Stimulated activated naive CD4-positive, alpha-beta T cell (primary cell): ENCODE measurements at places on chromosomes 16 and 17.

DNA sequence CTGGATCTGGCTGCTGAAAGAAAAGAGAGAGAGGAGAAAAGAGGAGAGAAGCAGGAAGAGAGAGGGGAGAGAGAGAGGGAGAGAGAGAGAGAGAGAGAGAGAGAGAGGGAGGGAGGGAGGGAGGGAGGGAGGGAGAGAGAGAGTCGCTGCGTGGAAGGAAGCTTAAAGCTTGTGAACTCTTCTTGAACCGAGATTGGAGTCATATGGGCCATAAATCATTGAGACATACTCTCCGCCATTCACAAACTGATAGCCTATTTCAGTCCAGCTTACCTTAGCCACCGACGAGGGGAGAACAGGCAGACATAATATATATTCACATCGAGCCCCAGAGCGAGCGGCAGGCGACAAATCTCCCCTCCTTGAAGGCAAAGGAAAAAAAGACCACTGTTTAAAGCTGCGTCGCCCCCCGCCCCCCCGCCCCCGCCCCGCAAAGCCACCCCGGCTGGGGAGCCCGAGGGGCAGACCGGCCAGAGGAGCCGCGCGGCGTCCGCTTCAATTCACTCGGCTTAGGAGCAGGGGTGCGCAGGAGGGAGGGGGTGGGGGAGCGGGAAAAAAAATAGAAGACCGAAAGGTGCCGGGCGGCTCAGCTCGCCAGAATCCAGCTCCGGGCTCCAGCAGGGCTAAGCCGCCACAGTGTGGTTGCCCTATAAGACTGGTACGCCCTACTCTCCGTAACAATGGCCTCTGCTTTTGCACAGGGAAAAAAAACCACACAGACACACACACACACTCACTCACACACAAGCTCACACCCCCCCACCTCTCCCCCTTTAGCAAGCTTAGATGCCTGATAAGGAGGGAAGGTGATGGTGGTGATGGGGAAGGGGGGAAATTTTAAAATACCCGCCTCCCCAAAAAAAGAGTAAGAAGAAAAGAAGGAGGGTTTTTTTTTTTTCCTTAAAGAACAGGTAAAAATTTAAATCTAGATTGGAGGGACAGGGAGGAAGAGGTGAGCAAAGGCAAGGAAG is 10.6 kb upstream of the HOXB2 start:
- peak; percentile 11 for DNase-seq

DNA sequence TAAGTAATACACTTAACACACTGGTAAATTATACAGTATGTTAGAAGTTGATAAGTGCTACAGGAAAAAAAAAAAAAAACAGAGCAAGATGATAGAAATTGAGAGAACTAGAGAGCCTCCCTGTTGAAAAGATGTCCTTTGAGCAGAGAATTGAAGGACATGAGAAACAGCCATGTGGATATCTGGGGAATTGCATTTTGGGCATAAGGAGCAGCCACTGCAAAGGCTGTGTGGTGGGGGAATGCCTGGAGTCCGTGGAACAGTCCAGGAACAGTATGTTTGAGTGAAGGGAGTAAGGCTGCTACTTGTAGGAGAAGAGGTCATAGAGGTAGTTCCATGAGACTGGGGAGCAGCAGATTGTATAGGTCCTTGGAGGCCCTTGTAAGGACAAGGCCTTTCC is 178.4 kb downstream of the FTO start:
- no peak for DNase-seq

GRCh38 chr17:76556765-76557367 is 17.0 kb downstream of the PRCD start:
- DNase-seq, result peak; percentile 54

GRCh38 chr16:85616607-85617321 is 3.6 kb downstream of the GSE1 start:
- no peak for DNase-seq

- DNase-seq, result no peak
Measured at GRCh38 chr17:16593356-16594102, 24.5 kb upstream of the ZNF287 start.

DNA sequence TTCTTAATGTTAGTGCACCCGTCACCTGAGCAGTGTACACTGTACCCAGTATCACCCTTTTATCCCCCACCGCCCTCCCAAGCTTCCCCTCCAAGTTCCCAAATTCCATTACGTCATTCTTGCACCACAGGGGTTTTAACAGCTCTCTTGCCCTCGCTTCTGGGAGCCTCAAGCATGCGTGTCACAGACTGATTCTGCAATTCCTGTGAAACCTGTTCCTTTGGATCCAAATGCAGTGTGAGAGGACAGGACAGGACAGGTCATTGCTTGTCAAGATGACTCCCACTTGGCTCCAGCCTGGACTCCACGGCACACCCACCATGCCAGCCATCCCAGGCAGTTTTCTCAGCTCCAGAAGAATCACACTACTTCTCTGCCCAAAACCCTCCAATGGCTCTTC is 44.1 kb downstream of the CYB5D2 start:
- DNase-seq, result no peak

DNA sequence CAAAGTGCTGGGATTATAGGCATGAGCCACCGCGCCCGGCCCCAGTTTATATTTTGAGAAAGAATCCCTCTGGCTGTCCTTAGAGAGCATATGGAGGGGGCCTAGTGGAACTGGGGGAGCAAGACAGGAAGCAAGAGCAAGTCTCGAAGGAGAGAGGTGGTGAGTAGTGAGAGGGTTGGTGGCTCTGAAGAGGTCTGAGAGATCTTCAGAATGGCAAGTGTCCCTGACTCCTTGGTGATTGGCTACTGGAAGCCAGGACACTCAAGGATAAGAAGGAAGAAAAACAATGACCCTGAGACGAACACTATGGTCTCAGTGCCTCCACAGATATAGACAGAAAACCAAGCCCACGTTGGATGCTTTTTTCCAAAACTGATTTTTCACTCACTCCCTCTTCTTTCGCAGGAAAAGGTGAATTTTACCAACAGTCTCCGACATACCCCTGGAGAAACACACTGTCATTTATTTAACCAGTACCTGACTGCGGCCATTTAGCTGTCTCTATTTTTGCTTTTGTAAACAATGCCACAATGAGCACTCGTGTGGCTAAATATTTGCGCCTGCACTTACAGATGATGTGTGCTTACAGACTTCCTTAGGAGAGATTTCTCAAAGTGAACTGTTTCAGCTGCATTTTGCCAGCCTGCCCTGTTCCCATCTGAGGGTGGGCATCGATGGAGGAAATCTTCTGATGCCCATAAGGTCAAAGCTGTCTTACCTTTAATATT is 15.9 kb upstream of the DOK4 start:
- DNase-seq, result no peak

- no peak for DNase-seq
Measured at GRCh38 chr16:55035029-55035428, 104.4 kb downstream of the IRX5 start.

GRCh38 chr16:72372087-72373045 is 200.4 kb upstream of the PMFBP1 start:
- no peak for DNase-seq

GRCh38 chr16:2860826-2861567 is 3.0 kb upstream of the PRSS22 start:
- no peak for DNase-seq

DNA sequence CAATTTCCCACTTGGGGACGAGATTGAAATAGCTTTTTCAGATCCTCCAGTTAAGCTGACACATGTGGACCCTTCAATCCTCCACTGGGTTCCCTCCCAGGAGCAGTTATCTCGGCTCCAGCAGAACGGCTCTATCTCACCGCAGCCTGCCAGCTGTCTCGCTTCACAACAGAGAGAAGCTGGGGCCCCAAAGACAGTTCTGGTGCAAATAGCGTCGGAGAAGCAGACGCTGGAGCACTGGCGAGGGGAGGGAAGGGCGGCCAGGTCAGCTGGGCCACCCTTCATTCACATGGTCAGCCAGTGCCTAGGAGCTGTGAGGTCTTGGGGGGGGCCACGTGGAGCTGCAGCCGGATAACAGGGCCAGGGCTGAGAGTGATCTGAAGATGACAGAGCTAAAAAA is 141.3 kb upstream of the SDK2 start:
- DNase-seq, result no peak

GRCh38 chr17:57941384-57942370 is 13.5 kb downstream of the CUEDC1 start:
- no peak for DNase-seq

DNA sequence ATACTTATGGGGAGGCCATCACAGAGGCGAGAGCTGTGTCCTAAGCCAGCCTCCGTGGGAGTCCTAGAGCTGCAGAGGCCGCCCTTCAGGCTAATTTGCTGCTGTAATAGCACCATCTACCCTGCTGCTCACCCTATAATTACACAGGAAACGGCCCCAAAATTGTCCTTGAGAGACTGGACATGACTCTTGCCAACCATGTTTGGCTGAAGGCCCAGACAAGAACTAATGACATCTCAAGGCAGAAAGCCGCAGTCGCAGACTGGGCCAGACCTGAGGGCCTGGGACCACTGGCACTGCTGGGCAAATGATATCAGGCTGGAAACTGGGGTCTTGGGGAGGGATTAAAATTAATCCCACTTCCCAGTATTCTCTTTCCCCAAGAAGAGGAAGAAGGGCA is 24.1 kb downstream of the PSMD7 start:
- no peak for DNase-seq

DNA sequence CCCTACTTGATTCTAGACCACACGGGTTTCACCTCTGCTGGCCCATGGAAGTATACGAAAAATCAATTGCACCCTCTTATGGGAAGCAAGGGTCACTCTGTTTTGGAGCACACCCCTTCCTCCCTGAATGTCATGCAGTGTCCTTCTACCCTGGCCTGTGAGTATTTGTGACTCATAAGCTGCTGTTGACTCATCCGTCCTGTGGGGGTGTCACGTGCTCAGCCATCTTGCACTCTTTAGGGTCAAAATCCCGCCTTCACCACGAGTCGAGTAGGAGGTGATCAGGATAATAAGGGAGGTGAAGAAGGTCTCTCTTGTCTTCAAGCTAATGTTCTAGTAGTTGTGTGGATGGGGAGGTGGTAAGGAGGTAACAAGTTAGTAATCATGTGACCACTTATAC is 341.0 kb upstream of the EEF2KMT start:
- no peak for DNase-seq

GRCh38 chr17:61412860-61413660 is 13.4 kb downstream of the TBX2 start:
- DNase-seq, result no peak

- DNase-seq, result no peak
Measured at GRCh38 chr16:83272843-83273242, 534.9 kb upstream of the HSBP1 start.

DNA sequence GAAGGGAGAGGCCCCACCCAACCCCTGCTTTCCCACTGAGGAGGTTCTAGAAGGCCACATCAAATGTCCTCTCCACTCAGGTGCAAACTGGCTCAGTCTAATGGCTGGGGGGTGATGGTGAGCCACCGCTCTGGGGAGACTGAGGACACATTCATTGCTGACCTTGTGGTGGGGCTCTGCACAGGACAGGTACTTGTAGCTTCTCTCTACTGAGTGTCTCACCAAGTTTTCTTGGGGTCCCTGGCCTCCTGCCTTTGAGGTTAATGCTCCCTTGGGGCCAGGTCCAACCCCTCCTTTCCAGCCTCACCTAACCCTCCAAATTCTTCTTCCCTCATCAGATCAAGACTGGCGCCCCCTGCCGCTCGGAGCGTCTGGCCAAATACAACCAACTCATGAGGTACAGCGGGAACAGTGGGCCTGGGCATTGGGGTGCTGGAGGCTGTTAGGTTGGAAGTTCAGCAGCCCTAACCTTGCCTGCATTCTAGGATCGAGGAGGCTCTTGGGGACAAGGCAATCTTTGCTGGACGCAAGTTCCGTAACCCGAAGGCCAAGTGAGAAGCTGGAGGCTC is 5.7 kb downstream of the ENO3 start:
- peak; percentile 33 for DNase-seq

- DNase-seq, result no peak
Measured at GRCh38 chr16:78288888-78289287, 189.4 kb downstream of the WWOX start.

- no peak for DNase-seq
Measured at GRCh38 chr17:59380474-59380873, 49.0 kb downstream of the YPEL2 start.

DNA sequence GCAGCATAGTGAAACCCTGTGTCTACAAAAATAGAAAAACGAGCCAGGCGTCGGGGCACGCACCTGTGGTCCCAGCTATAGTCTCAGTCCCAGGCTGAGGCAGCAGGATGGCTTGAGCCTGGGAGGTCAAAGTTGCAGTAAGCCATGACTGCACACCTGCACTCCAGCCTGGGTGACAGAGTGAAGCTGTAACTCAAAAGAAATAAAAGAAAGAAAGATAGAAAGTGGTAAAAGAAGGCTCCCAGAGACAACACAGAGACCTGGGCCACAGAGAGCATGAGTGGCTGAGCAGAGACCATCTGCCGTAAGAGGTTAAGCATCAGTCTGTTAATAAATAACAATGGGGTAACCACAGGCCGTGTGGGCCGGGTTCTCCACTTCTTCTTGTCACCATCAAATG is 15.3 kb upstream of the HEXD start:
- DNase-seq, result no peak

- peak; percentile 39 for DNase-seq
Measured at GRCh38 chr16:80518436-80518835, 22.4 kb upstream of the DYNLRB2 start.

GRCh38 chr17:58335061-58335731 is 6.6 kb upstream of the TSPOAP1 start:
- peak; percentile 38 for DNase-seq

- DNase-seq, result no peak
Measured at GRCh38 chr16:48408688-48409087, 23.5 kb upstream of the SIAH1 start.

DNA sequence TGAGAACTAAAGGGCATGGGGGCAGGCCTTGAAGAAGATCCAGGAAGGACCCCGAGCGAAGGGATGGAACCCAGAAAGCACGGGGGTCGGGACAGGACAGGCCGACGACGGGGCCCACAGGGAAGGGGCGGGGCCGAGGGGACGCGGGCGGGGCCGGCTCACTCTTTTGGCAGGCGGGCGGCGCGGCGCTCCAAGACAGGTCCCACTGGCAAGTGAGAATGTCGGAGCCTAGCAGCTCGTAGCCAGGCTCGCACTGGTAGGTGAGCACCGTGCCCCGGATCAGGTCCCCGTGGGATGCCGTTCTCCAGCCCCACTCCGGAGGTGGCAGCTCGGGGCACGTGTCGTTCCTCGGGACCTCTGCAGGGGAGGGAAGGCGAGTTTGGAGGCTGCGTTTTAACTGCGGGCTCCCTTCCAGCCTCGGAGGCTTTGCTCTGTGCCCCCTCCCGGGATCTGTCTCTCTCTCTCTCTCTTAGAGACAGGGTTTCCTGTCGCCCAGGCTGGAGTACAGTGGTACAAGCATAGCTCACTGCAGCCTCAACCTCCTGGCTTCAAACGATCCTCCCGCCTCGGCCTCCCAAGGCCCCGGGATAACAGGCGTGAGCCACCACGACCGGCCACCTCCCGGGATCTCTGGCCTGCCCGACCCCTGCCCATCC is 13.7 kb upstream of the CDIPT start:
- no peak for DNase-seq

- DNase-seq, result no peak
Measured at GRCh38 chr17:40516581-40517285, 15.3 kb upstream of the TNS4 start.
